Nephron progenitor cell (in vitro differentiated cells): ENCODE measurements at places on chromosomes 6 and 20.
A peak's percentile ranks its signal among the peaks of the same experiment; 100 is the strongest.

GRCh38 chr6:36615018-36615761 is 21.0 kb downstream of the SRSF3 start:
- peak; percentile 30 for DNase-seq

DNA sequence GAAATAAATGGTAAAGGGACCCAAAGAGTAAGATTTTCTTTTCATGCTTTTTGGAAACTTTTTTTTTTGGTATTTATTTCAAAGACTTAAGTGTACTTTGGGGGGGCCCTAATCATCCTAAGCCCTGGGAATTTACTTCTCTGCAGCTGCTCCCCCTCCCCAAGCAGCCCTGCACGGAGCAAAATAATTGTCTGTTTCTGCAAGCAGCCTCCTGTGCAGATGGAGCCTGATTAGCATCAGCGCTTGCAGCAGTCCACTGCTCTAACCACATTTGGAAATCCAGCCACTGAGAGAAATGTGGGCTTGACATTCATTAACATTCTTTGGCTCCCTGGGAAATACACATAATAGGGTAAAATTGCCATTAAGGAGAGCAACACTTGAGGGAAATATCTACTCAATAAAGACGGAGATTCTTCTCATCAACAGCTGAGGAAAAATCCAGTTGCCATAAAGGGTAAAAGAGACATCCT is 309.2 kb upstream of the MAP3K7 start:
- no peak for DNase-seq

GRCh38 chr6:32792901-32793435 is 23.8 kb downstream of the HLA-DOB start:
- no peak for DNase-seq

- DNase-seq = peak; percentile 21
These were observed 2.3 kb upstream of the ALDH5A1 start for GRCh38 chr6:24492475-24492874.

DNA sequence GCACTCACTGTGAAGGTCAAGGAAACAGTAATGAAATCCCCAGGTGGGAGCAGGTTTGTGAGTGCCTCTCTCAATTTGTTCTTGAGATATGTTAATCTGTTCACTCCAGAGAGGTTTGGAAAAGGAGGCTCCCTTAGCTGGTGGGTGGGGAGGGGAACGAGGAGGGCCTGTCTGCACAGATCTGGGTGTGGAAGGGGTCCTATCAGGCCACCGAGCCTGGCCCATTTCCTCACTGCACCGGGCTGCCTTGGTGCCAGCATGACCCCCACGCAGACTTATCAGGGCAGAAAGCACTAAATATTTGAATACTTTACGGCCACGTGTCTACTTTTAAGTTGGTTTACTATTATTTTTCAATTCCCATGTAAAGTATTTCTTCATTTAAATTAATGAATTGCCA is 8.3 kb downstream of the AGPAT4 start:
- no peak for DNase-seq

GRCh38 chr6:167122827-167123657 is at the start of gene CCR6:
CCR6 (plus strand) TSS chr6:167123096; CDS start chr6:167136135, 13,039 bp downstream.
- no peak for DNase-seq

DNA sequence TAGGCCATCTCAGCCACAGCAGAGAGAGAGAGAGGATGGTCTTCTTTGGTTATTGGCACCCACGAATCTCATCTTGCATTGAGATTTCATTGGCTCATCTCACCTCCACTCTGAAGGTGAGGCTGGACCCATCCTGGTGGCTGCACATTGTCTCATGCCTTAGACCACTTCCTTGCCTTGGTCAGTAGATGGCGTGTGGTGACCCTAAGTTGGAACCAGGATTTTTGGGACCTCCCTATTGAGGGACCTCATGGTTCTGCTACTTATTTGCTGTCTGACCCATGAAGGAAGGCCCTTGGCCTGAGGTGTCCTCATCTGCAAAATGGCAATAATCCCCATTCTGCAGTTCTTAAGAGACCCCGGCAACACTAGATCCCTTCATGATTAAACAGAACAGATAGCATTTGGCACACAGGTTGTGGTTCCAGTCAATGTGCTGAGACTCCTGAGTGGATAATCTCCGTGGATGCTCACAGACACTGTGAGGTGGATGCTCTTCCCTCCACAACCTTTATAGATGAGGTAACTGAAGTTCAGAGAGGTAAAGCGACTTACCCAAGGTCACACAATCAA is 21.5 kb upstream of the AAR2 start:
- DNase-seq = no peak

DNA sequence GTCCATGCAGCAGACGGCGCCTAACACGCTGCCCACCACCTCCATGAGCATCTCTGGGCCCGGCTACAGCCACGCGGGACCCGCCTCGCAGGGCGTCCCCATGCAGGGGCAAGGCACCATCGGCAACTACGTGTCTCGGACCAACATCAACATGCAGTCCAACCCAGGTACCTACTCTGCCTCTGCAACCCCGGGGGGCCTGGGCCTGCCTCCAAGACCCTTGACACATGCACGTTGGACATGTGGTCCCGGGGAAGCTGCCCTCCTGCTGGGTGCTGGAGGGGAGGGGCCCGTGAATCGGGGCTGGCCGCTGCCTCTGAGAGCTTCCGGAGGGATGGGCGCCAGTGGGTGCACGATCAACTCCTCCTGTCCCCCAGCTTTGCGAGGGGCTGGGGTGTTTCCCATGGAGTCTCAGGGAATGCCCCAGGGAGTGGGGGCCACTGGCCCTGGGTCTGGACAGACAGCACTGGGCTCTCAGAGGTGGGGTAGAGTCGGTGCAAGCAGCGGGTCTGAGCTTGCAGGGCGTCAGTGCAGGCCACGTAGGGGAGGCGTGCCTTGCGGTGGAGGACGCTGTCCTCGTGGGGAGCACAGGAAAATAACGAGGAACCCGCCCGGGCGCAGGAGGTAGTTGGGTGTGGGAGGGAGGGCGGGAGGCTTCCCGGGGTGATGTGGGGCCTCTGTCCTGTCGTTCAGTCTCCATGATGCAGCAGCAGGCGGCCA is 19.4 kb downstream of the SS18L1 start:
- no peak for DNase-seq

- DNase-seq = no peak
These were observed 3.4 kb upstream of the TMEM30A start for GRCh38 chr6:75288023-75288422.
